ENCODE measurements at places on chromosomes 2 and 18.

DNA sequence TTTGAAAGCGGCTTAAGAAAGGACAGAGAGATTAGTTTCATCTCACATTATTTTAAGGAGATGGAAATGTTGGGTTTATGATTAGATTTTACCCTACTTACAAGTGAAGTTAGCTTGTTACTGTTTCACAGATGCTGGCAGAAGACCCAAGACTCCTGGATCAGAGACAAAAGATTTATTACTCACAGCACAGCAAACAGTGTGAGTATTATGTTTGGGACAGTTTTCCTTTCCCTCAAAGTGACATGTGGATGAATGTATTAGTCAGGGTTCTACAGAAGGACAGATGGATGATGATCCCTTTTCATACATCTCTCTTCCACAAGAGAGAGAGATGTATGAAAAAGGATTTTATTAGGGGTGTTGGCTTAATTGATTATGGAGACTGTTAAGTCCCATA is 281.8 kb upstream of the CDH2 start:
- no peak for DNase-seq

DNA sequence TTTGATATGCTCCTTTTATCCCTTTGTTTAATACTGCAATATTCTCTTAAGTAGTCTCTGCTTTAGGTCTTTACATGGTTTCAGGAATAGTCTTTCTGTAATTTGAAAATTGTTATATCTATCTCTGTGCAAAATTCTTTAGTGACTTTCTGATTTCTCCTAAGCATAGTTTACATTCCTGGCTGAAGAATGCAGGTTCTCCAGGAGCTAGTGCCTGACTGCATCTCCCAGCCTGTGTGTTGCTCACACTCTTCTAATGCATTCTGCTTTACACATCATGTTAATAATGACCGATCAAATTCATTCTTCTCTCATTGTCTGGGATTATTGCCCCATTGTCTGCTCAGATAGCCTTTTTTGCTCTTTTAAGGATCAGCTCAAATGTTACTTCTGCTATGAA is 1349.2 kb downstream of the DSC3 start:
- no peak for DNase-seq

DNA sequence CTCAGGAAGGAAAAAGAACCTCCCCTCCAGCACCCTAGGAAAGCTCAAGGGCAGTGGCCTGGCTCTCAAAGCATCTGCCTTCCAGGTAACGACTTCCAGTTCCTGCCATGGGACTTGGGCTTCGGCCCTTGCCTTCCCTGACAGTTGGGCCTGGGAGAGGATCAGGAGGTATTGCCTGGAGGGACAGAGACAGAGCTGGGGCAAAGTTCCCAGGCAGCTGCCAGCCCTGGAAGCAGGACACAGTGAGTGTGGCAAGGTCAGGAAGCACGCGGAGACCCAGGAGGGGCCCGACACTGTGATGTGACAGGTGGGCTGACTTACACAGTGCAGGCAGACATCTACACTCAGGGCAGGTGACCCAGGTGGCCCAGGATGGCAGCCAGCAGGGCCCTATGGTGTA is 87.5 kb upstream of the BOD1L2 start:
- no peak for DNase-seq

- DNase-seq = no peak
Measured at GRCh38 chr2:231673348-231673770, 35.0 kb upstream of the PTMA start.

DNA sequence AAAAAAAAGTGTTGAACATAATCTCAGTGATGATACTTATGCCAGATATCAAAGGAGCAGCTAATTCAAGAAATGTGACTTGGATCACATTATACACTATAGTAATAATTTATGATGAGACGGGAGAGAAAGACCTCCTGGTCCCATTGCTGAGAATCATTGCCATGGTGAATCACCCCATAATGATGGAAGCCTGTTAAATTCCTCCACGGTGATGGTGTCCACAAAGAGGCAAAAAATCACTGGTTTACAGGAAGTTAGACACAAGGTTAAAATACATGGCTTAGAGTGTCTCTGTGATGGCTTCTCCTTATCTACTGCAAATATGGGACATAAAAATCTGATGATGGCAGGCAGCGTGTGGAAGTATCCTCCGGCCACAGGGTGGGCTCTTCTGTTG is 210.0 kb downstream of the CDH2 start:
- no peak for DNase-seq

- no peak for DNase-seq
Measured at GRCh38 chr2:55901941-55902340, 21.6 kb downstream of the EFEMP1 start.

- no peak for DNase-seq
Measured at GRCh38 chr18:3620146-3621119, 170.5 kb downstream of the TGIF1 start.

- DNase-seq = peak; percentile 95
Measured at GRCh38 chr2:105409717-105410116, 10.9 kb upstream of the FHL2 start.

DNA sequence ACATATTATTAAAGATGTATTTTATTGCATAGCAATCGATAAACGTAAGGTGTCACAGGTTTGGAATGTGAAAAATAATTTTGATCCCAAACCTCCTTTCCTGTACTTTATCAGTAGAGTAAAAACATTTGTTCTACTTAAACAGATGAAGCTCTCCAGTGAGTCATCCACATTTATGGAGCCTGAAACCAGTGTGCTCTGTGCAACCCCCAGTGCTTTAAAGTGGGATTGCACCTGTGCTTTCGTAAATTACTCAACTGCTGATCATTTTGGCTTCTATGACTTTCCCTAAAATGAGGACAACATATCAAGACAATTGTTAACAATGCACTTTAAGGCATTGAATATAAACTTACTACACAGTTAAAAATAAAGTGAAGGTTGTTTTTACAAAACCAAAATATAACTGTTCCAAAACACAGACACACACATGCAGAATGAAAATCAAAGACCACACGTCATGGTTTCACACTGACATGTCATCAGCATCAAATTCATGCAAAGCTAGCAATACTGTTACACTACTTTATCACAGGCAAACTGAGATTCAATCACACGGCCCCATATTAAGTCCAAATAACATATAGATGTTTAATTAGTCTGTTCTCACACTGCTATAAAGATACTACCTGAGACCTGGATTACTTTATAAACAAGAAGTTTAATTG is 9.7 kb downstream of the TMEM18 start:
- DNase-seq = no peak

DNA sequence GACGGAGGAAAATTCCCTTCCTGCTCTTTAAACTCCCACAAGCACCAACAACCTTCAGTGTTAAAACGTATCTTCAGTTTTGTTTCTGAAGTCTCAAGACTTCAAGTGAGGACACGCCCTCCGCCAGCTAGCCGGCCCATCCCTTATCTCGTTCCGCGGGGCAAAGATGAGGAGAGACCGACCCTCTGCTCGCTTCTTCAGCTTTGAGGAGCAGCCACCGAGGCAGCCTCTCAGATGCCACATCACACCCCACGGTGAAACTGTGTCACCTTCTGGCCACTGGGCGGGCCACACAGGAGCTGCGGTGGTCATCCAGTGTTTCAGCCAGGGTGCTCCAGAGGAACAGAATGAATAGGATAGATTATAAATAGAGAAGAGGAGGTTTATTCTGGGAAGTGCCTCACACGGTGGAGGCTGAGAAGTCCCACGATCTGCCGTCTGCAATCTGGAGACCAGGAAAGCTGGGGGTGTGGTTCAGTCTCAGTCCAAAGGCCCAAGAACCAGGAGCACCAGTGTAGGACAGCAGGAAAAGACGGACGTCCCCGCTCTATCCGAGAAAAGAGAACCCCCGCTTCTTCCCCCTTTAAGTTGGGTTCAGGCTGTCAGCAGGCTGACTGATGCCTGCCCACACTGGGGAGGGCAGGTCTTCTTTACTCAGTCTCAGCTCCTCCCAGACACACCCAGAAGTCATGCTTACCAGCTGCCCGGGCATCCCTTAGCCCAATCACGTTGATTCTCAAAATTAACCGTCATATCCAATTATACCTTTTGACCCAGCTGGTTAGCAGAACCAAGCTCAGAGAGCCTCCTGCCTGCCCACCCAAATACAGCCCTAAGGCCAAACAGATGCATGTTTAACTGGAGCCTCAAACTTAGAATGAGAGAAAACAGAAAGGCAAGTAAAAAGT is 399.7 kb upstream of the ID2 start:
- no peak for DNase-seq

- DNase-seq = no peak
Measured at GRCh38 chr2:63424329-63425078, 163.8 kb downstream of the WDPCP start.

DNA sequence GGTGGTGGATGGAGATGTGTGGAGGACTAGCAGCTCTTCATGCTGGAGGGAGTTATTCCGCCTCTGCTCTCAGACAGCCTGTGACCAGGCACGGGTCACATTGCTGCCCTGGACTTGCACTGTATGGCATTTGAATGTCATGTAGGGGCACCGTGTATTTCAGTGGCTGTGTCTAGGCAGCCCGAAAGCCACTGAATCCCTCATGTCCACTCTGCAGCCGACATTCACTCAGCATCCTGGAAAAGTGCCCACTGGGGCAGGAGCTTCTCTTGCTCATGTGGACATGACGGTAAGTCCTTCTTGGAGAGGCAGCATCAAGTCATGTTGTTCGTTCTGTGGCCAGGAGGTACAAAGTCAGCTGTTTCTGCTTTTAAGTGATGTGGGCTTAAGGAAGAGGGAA is 127.9 kb downstream of the SH3RF3 start:
- DNase-seq = no peak

DNA sequence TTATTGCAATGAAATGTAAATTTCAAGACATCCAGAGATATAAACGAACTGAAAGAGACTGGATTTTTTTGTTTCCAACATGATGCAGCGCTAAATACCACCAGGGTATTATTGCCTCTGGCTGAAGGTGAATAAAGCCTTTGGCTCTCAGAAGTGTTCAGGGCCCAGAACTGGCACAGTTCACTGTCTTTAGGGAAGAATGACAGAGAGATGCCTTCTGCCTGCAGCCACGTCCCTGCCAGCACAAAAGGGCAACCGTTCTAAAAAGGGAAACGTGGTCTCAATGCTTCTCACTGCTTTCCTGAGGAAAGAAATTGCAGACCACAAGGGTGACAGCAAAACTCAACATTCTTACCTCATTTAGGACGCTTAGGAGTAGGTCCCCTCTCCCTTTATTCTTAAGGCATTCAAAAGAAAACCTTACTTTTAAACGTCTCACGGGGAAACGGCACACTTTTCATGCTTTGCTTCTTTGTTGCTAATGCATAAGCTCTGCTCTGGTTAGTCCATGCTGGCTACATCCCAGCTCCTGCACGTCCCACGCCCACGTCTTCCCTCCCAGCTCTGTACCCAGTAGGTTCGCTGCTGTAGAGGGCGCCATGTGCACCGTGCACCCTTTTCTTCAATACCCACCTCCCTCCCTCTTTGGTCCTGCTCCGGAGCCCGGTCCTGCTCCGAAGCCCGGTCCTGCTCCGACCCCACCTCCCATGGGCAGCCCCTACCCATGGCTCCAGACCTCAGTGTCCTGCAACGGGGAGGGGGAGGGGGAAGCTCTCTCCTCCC is 171.0 kb downstream of the HRH4 start:
- no peak for DNase-seq

DNA sequence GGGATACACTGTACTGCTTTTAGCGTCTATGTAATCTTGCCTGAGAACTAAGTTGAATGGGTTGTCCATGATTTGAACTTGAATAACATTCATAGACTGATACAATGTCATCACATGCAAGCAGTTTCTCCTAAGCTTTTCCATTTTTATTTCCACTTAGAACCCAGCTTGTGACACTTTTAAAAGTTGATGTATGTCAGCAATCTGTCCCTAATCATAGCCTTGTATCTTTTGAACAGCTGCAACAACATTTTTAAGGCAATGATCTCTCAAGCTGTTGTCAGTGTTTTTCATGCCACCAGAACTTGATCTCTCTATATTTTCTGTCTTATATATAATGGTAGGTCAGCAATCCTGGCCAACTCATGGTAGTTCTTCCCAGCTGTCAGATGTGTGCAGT is 185.0 kb downstream of the DOK6 start:
- DNase-seq = no peak

GRCh38 chr2:234518986-234519642 is 22.2 kb upstream of the ARL4C start:
- no peak for DNase-seq

DNA sequence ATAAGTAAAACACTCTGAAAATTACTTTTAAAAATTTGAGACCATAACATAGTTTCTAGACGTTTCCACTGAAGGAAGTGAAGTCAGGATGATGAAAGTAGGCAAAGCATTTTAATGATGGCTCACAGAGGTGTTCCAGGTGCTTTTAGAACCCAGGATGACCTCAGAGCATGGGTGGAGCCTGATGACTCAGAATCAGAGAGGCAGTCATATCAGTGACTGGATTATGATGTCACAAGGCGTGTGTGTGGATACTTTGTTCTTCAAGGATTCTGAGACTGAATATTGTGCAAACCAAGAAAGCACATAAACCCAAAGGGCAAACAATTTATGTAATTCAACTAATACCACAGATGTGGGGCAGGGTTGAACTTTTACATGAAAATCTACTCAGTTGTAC is 208.0 kb upstream of the FBXO11 start:
- DNase-seq = peak; percentile 67

GRCh38 chr2:35931626-35932025 is 424.0 kb upstream of the CRIM1 start:
- no peak for DNase-seq

- DNase-seq = no peak
Measured at GRCh38 chr2:62727876-62728566, 22.5 kb downstream of the EHBP1 start.

- no peak for DNase-seq
Measured at GRCh38 chr2:32711219-32711618, 83.4 kb downstream of the TTC27 start.

GRCh38 chr2:3611589-3611988 is 16.7 kb downstream of the COLEC11 start:
- DNase-seq = no peak

DNA sequence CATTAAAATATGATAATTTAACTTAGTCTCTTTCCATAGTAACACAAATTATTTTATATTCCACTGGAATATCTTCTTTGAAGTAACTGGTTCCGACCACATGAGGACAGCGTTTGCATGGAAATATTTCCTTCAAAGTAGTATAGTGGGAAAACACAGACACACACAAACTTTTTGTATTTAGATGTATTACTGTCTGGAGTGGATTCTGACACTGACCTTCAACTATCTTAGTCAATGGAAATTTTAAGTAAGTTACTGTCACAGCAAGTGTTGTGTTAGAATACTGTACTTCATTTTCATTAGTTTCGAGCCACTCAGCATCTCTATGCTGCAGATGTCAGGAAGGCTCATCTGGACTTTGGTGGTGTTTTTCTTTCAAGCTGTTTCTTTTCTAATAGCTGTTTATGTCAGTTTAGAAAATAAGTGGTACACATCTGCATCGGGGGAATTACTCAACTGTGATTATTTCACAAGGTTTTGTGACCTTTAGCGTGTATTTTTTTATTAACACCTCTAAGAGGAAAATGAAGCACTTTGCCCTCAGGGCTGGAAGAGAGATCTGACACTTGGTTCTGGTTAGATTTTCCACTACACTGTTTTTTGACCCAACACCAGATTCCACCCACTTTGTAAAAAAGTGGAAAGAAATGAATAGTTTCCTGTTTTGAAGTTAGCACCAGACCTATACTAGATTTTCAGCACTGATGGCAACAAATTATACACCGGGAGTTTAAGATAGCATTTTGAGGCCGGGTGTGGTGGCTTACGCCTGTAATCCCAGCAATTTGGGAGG is 18.9 kb upstream of the THOC1 start:
- no peak for DNase-seq
